Kidney tubule cell (primary cell): ENCODE measurements at places on chromosomes 1 and 21.

GRCh38 chr1:208929575-208929974, 653.9 kb upstream of the CAMK1G start:
- DNase-seq = peak; percentile 36

DNA sequence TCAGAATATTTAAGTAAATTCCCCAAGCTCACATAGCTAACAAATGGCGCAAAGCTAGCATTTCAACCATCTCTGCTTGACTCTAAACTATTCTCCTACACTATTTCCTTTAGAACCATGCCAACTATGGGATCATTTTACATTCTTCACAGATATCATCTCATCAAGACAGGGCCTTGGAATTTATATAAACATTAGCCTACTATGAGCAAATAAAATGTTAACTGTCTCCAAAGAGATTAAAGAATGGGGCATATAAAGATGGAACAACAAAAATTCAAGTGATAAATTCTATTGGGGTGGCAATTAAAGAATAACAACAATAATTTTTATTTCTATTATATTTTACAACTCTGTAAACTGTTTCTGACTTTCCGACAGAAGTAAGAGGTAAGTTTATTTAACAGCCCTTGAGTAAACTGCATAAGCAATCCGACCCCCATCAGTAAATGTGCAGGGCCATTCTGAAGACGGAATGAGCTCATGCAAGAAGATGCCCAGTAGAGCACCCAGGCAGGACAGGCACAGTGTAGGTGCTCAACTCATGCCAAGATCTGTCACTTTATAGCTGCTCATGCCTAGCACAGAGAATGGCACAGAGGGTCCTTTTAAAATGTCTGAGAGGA, 261.9 kb downstream of the VAV3 start:
- DNase-seq = no peak

- DNase-seq = no peak
Observed at GRCh38 chr1:111770916-111771315, 15.2 kb downstream of the DDX20 start.

- no peak for DNase-seq
Observed at GRCh38 chr1:235929216-235929615, 62.5 kb upstream of the LYST start.

- no peak for DNase-seq
Observed at GRCh38 chr1:8122160-8122476, 96.0 kb upstream of the ERRFI1 start.

DNA sequence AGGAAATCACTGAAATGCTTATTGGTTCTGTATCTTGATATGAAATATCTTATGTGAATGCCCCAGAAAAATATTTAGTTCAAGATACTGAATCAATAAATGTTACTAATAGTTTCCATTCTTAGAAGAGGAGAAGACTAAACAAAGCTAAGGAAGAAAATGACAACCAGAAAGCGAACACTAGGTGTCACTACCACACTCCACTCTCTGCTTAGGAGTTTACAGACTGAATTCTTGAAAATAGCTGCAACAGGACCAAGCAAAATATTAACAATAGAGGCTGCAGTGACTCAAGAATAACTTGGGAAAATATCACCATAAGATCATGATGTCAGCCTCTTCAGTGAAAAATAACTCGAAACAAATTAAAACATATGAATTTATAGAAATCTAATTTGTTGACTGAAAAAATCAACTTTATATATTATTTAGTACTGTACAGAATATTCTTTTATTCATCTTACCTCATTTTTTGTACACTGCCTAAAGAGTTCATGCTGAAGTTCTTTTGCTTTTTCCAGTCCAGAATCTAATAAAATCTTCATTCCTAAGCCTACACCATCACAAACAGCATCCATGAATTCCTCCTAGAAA, 61.6 kb downstream of the KIF14 start:
- peak; percentile 70 for DNase-seq

DNA sequence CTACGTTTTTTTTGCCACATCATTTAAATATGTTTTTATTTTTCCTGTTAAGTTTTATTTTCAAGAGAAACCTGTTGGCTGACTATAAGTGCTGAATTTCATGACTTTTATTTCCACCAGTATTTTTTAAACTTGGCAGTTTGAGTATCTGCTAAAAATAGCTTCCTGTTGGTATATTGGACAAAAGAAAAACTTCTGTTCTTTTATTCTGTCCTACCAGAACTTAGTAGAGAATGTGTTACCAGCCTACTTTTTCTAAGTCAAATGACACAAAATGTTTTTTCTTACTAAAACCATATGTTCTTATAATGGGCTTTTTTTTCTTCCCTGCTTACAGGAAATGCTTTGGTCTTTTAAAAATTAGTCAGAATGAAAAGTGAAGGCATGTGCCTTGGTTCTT, 7.6 kb downstream of the DR1 start:
- DNase-seq = no peak

DNA sequence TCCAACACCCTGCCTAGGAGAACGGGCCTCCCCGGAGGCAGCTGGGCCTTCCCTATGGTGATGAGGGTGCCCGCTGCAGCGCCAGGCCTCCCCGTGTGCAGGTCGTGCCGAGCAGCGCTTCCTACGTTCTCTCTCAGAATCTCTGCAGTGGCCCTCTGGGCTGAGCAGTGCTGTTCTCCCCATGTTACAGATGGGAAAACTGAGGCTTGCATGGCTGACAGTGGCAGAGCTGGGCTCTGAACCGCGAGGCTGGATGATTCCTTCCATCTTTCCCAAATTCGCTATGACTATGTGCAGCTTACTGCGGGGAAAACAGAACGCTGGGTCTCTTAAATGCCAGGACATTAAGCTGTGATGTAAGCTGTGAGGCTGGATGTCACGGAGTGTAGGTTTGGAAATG, 8.9 kb downstream of the KLHL21 start:
- no peak for DNase-seq

DNA sequence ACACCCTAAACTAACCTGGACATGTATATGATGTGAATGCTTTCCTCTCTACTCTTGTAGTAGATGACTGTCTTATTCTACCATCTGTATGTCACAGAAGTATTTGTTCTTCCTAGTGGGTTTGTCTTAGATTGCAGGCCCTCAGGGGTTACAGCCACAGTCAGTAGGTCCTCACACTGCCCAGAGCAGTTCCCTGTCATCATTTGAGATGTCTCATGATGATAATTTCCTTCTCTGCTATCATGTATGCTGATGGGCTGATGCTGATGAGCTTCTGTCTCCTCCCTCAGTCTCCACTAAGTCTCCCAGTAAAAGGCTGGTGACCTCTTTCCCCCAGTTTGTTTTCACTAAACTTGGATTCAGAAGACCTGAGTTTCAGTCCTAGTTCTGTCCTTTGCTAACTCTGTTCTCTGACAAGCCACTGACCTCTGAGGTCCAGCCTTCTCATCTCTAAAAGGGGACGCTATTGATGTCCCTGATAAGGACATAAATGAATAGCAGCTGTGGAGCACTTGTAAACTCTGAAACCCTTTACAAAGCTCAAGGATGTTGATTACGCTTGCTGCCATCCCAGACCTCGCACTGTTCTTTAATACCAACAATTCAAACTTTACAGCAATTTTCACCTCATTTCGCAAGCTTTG, 3.1 kb upstream of the ETV3 start:
- DNase-seq = no peak

GRCh38 chr1:51215169-51215568, 20.9 kb upstream of the RNF11 start:
- no peak for DNase-seq
